ENCODE measurements at places on chromosomes 12 and 14. TPM values are rescaled to one million over a fixed set of nuclear protein-coding genes. Genes with fewer than 3 reads are reported as not detected.

Gene KRT85
- not detected for total RNA-seq

Gene PTPRB
- not detected for total RNA-seq

Gene APOF
- not detected for total RNA-seq

Gene RNASE7
- total RNA-seq, result not detected

Gene JDP2
- 1.2 TPM for total RNA-seq

Gene SLC22A17
- total RNA-seq, result 19.5 TPM

Gene CDKN3
- 0.61 TPM for total RNA-seq

Gene KCNA1
- not detected for total RNA-seq

Gene MFAP5
- total RNA-seq, result not detected

Gene NTF3
- total RNA-seq, result not detected

Gene SERPINA12
- total RNA-seq, result not detected

Gene SOAT2
- total RNA-seq, result 0.49 TPM

Gene GZMB
- 2.9 TPM for total RNA-seq

Gene LRP1
- 6.6 TPM for total RNA-seq

Gene FAM90A1
- 0.47 TPM for total RNA-seq

Gene RNASE4
- total RNA-seq, result 0.38 TPM

Gene MEG3
- total RNA-seq, result not detected

Gene TAC3
- not detected for total RNA-seq

Gene IFNG-AS1
- total RNA-seq, result 0.55 TPM

All from CD4-positive, alpha-beta T cell (primary cell).